ENCODE measurements at places on chromosomes 1 and 21. TPM values are rescaled to one million over a fixed set of nuclear protein-coding genes. Genes with fewer than 3 reads are reported as not detected.

DNA sequence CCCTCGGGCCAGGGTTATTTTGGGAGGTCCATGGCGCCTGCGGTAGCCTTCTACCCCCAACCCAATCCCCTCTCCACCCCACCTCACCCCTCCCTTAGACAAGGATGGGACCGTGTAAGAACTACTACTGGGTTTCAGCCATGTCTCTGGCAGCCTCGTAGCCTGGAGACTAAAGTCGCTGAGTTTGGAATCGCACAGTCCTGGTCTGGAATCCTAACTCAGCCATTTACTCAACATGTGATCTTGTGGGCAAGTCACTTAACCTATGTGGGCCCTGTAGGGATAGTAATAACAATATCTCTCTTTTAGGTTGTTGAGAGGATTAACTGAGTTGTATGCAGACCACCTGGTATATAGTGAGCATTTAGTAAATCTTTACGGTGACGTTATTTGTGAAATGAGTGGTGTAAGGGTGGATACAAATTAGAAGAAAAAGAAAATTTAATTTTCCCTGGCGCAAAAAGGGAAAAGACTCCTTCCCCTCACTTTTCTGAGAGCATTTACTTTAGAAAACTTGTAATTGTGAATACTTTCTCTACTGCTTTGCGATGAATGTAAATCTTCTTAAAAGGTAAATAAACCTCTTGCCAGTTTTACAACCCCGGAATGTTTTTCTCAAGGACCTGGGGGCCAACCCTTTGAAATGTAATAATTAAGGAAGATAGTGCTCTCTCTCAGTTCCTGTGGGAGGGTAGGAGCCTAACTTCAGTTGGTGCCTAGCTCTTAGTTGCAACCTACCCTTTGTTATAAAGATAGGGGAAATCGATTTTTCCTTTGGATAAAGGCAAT lies 615 bp upstream of the MRPS15 start:
- peak; percentile 15 for DNase-seq

GRCh38 chr1:234507626-234508387 lies 28.8 kb upstream of the TARBP1 start:
- no peak for DNase-seq

DNA sequence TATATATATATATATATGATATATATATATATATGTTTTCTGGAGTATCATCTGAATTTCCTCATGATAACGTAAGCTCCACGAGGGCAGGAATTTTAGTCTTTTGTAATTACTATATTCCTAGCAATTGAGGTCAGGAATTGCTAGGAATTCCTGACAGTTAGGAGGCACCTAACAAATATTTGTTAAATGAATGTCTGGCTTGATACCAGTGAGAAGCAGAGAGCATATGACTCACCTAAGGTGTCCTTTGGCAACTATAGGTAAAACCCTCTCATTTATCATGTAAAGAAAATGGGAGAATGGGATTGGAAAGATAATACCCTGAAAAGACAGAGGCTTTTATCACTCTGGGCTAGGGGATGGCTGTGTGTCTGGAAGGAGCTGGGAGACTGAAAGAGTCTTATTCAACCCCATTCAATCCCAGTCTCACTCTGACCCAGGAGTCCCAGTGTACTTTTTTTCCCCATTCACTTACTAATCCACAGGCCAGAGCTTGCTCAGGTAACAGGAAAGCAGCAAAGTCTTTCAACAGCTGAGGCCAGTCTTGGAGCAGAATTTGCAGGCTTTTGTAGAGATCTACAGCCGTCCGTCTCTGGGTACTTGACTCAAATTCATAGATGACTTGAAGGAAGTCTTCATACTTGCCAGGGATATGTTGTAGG lies 71.2 kb downstream of the DAP3 start:
- no peak for DNase-seq

GRCh38 chr21:25246546-25246945 lies 360.7 kb downstream of the MRPL39 start:
- no peak for DNase-seq

DNA sequence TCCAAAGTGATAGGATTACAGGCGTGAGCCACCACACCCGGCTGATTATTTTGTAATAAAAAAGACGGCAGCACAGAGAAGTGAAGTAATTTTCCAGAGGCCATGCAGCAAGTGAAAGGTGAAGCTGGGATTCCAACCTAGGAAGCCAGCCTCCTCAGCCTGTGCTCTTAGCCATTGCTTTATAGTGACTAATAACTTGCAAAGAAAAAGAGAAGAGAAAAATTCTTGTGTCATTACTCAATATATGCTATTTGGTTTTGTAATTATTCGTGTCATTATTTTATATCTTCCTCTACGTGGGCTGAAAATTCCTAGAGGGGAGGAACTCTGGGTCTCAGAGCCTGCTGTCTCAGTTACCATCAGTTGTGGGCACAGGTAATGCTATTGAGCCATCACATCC lies 1.6 kb upstream of the IER5 start:
- peak; percentile 80 for DNase-seq

The SRSF10 gene
- 189 TPM for total RNA-seq

The FLG gene
- total RNA-seq, result not detected

The FAM163A gene
- total RNA-seq, result not detected

The PAPPA2 gene
- 0.18 TPM for total RNA-seq

Data from IMR-90 (cell line).